ENCODE measurements at places on chromosomes 12 and 14.

- DNase-seq: no peak
Observed at GRCh38 chr12:91108196-91108755, 3.0 kb downstream of the LUM start.

GRCh38 chr12:20006871-20007730 lies 361.2 kb upstream of the PDE3A start:
- DNase-seq: no peak

- DNase-seq: no peak
Observed at GRCh38 chr14:47191700-47192099, 483.7 kb downstream of the MDGA2 start.

DNA sequence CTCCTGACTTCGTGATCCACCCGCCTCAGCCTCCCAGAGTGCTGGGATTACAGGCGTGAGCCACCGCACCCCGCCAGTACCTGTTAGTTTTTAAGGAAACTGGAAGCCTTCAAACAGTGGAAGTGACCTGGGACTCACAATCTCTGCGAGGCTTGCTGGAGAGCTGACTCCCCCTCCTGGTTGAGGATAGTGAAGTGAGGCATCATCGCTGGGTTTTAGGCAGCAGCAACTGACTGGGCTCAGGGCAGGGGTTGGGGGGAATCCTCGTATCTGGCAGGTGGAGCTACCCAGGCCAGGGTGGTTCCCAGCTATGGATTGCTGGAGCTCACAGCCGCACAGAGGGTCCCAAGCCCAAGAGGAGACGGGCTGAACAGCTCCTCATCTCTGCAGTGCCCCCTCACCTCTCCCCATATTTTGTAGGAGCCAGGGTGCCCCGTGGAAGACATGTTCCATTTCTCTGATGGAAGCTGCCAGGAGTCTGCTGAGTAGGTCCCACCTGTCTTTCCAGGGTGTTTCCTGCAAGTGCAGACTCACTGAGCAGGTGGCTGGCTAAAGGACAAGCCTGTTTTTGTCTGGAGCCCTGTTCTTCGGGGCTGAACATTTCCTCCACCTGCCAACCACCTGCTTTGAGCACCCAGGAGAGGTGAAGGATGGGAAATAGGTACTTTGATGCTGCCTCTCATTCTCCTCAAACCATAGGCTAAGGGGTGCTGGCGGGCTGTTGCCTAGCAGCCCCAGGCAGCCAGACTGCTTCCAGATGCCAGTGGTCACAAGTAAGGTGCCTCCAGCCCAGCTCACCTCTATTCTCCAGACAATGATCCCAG lies 3.1 kb downstream of the AVIL start:
- DNase-seq: no peak

DNA sequence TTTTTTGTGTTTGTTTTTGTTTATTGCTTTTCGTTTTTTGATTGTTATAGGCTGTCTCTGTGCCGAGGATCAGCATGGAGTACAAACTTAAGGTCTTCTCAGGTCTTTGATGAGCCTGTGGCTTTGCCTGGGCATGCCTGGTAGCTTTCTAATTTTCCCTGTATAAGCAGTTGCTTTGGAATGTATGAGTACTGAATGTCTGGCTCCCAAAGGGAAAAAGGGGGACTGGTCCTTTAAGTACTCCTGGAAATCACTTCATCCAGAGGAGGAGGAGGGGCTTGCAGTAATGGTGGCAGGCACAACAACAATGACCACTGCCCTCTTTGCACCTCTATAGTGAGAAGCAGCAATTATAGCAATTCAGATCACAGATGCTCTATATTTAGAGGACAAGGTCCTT lies 67.6 kb upstream of the TTC7B start:
- no peak for DNase-seq

- DNase-seq: no peak
Observed at GRCh38 chr14:94460631-94461416, 8.2 kb upstream of the SERPINA11 start.

DNA sequence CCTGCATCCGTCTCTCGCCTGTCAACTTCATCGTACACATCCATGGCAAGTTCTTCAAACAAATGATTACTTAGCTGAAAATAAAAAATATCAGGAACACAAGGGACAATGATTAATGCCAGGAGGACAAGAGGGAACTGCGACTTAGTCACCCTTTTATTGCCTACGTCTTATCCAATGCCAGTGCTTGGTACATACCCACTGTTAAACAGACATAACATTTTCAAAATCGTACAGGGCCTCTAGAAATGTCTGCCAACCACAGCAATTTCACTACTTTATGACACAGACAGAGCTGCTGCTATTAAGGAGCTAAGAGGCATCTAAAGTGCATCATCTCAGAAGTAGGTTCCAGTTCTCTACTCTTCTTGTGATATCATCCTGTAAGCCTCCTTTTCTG lies 34.6 kb downstream of the GIT2 start:
- no peak for DNase-seq

DNA sequence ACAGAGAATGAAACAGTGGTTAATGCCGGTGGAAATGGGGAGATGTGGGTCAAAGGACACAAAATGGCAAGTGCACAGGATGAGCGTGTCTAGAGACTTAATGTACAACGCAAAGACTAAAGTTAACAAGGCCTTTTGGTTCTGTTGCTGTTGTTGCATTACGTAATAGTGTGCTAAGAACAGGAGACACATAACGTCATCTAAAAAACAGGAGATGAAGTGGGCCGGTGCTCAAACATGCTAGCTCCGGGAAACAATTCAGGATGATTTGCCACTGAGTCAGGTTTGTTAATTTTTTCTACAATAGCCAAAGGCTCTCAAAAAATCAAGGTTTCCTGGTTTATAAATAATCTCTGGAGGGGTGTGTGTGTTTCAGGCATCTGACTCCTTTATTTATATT lies 55.5 kb downstream of the ETV6 start:
- DNase-seq: no peak

DNA sequence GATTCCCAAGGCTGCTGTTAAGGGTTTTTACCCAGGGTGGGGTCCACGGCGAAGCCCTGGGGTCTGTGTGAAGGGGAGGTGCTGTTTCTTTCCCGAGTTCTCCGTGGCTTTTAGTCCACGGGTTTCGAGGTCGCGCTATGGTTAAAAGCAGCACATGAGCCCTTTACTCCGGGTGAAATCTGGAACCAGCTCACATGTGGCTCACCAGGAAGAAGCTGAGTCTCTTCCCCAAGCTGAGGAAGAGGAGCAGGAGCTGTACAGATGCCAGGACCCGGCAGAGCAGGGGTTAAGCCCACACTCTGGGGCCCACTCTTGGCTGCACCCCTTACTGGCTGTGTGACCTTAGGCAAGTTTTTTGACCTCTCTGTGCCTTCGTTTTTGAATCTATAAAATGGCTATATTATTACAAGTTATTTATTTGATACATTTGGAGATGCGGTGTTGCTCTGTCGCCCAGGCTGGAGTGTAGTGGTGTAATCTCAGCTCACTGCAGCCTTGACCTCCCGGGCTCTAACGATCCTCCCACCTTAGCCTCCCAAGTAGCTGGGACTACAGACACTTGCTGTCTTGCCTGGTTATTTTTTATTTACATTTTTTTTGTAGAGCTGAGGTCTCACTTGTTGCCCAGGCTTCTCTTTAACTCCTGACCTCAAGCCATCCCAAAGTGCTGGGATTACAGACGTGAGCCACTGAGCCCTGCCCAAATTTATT lies 266.3 kb downstream of the AACS start:
- DNase-seq: no peak

- DNase-seq: no peak
Observed at GRCh38 chr12:116294454-116295165, 17.1 kb upstream of the MED13L start.

Measured in Panc1 (cell line).